Hepatocyte (in vitro differentiated cells): ENCODE measurements at places on chromosomes 4 and X. TPM values are rescaled to one million over a fixed set of nuclear protein-coding genes. Genes with fewer than 3 reads are reported as not detected.

The SEC31A gene
- 226 and 243 TPM in 2 replicates for polyA plus RNA-seq

The SPANXN4 gene
- not detected in 2 replicates for polyA plus RNA-seq

The MAPK10 gene
- 5.9 and 9.1 TPM in 2 replicates for polyA plus RNA-seq

The RBM46 gene
- not detected in 2 replicates for polyA plus RNA-seq

The NDUFB11 gene
- 146 and 168 TPM in 2 replicates for polyA plus RNA-seq

The CTAG2 gene
- not detected in 2 replicates for polyA plus RNA-seq

The STAP1 gene
- polyA plus RNA-seq = not detected in 2 replicates

The PCDH10 gene
- 13.0 and 16.7 TPM in 2 replicates for polyA plus RNA-seq

The TKTL2 gene
- not detected in 2 replicates for polyA plus RNA-seq

The APBB2 gene
- polyA plus RNA-seq = 23.4 and 28.1 TPM in 2 replicates

The TMPRSS11D gene
- 0.23 TPM in 1 of 2 replicates, not detected in the other for polyA plus RNA-seq

The FRAS1 gene
- 9.3 and 12.0 TPM in 2 replicates for polyA plus RNA-seq

The FRG2 gene
- not detected in 2 replicates for polyA plus RNA-seq

The TEC gene
- polyA plus RNA-seq = 1.3 and 2.1 TPM in 2 replicates

The NAT8L gene
- polyA plus RNA-seq = 1.5 TPM in 2 replicates

DNA sequence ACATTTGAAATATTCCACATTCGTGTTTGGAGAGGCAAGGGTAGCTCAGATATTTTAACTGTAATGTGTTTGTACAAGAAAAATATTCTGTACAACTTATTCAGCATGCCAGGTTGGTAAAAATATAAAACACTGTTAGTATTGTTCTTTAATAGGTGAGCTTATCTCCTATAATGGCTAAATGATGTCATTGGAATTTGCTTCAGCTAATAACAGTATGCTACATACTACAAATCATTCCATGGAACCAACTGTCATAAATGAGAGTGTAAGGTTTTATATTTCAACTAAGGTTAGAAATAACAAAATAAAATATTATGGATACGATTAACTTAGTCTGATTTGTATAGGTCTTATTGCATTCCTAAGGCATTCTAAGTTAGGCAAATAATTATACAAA is 206.6 kb downstream of the ADGRL3 start:
- no peak for DNase-seq

- DNase-seq = no peak
Observed at GRCh38 chr4:149923736-149924135, 108.1 kb upstream of the IQCM start.

DNA sequence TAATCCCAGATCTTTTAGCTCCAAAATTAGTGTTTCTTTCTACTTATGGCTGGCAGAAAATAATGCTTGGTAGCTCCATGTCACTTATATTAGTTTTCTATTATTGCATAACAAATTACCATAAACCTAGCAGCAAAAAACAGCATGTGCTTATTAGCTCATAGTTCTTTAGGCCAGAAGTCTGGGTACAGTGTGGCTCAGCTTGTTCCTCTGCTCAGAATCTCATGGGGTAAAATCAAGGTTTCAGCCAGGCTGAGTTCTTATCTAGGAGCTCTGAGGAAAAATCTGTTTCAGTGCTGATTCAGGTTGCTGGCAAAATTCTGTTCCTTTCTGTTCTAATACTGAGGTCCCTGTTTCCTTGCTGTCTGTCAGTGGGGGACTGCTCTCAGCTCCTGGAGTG is 101.1 kb downstream of the CT47B1 start:
- no peak for DNase-seq

DNA sequence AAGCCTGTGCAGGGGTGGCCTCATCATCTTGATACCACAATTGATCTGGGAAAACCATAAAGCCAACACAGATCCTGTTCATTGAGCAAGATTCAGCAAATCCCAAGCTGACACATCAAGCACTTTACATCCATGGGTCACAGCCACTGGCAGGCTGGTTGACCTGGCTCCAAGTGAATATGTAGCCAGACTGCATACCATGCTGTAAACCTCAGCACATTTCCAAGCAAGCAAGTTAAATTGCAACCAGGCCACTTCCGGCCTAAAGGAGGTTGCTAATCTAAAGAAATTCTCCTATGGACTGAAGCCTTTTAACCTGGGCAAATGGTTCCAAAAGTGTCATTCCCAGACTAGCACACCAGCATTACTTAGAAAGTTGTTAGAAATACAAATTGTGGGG is 54.4 kb upstream of the USP26 start:
- peak; percentile 32 for DNase-seq

DNA sequence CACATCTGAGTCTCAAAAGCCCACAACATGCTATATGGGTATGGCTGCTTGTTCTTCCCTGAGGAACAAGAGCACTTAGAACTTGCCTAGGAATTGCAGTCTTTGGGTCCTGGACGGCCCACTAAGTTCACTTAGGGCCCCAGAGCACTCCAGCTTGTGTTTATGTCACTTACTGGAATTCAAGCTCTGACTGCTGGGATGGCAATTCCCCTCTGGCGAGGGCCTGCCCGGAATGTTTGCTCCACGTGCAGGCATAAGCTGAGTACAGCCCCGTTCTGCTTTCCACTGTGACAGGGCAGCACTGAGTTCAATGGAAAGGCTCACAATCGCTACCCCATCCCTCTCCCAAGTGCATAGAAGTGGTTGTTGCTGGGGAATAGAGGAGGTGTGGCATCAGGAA is 25.9 kb upstream of the RASSF6 start:
- no peak for DNase-seq

- no peak for DNase-seq
Observed at GRCh38 chr4:129550281-129550785, 454.4 kb downstream of the C4orf33 start.

GRCh38 chr4:169715826-169716225 is 41.9 kb downstream of the HPF1 start:
- no peak for DNase-seq

DNA sequence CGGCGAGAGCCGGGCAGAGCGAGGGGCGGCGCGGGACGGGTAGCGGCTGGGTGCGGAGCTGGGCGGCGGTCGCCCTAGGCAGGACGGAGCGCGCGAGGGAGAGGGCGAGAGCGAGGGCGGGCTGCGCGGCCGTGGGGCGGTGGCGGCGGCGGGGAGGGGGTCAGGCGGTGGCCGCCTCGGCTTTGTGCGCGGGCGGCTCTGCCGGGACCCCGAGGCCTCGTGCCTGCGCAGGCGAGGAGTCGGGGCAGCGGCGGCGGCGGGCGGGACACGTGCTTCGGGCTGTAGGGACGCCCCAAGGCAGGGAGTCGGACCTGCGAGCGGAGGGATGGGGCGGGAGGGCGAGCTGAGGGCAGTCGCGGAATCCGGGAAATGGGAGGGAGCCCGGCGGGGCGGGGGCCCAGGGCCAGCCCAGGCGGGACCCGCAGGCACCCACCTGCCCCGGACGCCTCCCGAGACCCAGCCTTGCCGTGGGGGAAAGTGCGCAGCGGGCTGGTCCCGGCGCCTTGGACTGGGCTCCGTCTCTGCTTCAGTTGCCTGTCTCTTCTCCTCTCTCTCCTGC is 465 bp downstream of the BMPR1B start:
- DNase-seq = peak; percentile 54

DNA sequence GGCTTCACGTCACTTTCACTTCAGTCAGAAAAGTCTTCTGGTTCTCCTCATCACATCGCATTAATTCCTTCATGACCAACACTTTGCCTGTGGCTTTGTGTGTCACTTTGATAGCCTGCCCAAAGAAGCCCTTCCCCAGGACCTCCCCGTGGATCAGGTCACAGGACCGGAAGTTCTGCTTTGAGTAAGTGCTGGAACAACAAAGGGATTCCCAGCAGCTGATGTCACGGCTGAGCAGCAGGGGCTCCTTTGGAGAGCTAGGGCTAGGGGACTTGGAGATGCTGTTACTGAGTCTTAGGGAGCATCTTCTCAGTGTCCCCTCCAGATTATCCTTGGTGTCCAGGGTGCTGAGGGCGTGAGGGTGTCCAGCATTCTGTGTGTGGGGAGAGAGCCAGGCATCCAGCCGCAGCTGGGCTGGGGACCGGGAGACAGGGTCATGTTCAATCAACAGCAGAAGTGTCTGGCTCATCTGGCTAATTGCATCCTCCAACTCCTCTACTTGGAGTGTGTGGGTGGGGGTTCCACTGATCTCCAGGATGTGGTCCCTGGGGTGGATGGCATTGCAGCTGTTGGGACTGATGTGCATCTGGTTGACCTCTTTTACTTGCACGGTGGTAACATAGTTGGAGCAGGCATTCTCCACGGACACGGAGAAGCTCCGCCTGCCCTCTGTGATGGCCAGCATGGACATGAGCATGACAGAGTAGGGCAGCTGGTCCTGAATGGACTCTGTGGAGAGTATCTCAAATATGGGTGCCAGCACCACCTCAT is 39.2 kb upstream of the ARHGAP6 start:
- no peak for DNase-seq

DNA sequence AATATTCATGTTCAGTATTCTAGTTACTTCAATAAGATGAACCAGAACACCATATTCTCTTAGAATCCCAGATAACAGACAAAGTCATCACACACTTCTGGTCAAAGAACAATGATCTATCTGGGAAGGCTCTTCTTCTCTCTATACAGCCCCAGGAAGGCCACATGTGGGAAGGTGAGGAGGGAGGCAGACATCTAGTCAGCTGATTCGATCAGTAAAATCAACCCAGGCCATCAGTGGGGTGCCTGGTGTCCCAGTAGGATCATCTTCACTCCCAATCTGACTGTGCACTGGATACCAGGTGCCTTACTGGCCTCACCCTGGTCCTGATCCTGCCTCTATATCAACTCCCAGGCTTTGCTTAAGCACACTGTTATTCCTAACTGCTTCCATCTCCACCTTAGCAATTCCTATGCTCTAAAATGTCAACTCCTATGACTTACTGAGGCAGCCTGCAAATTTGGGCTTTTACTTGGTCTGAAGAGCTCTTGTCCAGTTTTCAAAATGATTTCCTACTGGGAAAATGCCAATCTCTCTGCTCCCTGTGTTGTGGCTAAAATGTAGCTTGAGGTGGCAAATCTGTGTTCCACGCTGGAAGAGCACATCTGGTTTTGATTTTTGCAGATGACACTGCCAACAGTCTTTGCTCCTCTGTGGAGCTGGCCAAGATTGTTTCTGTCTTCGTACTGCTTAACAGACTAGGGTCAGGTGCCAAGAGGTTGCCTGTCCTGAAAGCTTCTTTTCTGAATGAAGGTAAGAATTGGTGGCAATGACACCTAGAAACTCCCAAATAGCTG is 128.7 kb downstream of the MGST2 start:
- no peak for DNase-seq

DNA sequence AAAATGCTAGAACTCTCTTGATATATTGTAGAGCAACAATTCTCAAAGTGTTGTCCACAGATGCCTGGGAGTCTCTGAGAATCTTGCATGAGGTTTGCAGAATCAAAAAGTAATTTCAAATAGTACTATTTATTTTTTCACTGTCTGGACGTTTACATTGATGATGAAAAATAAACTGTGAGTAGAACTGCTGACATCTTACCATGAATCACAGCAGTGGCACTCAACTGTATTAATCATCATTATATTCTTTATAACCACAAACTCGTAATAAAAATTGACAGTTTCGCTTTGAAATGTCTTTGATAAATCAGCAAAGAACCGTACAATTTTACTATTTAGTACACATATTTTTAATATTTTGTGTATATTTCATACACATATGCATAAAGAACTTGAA is 94.5 kb downstream of the NAF1 start:
- DNase-seq = no peak

DNA sequence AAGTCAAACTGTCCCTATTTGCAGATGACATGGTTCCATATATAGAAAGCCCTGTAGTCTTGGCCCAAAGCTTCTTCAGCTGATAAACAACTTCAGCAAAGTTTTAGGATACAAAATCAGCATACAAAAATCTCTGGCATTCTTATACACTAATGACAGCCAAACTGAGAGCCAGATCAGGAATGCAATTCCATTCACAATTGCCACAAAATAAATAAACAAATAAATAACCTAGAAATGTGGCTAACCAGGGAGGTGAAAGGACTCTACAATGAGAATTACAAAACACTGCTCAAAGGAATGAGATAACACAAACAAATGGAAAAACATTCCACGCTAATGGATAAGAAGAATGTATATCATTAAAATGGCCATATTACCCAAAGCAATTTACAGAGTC is 52.9 kb upstream of the CXCL8 start:
- no peak for DNase-seq

GRCh38 chr4:15118292-15118691 is 116.0 kb downstream of the CPEB2 start:
- peak; percentile 12 for DNase-seq

- no peak for DNase-seq
Observed at GRCh38 chr4:101160792-101161592, 186.3 kb downstream of the PPP3CA start.

- no peak for DNase-seq
Observed at GRCh38 chrX:42770566-42770965, 7.4 kb downstream of the PPP1R2C start.

GRCh38 chr4:54281054-54281766 is 52.1 kb downstream of the PDGFRA start:
- peak; percentile 48 for DNase-seq

- no peak for DNase-seq
Observed at GRCh38 chr4:31923634-31924033, 1203.5 kb downstream of the PCDH7 start.

- no peak for DNase-seq
Observed at GRCh38 chr4:166312166-166312565, 439.1 kb downstream of the TLL1 start.
